NCI-H2029 treated with DMSO at 0.1 percent for 48 hours (cell line): ENCODE measurements at places on chromosomes 13 and 19.
A peak's percentile ranks its signal among the peaks of the same experiment; 100 is the strongest.

DNA sequence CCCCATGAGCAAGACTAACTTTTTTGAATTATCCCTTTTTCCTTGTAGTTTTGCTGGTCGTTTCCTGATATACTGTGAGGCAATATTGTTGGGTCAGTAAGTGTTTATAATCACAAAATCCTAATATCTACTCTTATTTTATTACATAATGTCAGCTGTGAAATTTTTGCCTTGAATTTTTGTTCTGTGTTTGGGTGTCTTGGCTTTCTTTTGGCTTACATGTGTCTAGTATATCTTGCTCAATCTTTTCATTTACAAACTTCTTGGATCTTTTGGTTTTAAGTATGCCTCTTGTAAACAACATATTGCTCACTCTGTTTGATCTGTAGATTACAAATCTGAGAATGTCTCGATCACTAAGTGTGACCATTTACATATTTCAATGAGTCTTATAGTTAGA lies 330.3 kb upstream of the ARGLU1 start:
- DNase-seq = no peak

DNA sequence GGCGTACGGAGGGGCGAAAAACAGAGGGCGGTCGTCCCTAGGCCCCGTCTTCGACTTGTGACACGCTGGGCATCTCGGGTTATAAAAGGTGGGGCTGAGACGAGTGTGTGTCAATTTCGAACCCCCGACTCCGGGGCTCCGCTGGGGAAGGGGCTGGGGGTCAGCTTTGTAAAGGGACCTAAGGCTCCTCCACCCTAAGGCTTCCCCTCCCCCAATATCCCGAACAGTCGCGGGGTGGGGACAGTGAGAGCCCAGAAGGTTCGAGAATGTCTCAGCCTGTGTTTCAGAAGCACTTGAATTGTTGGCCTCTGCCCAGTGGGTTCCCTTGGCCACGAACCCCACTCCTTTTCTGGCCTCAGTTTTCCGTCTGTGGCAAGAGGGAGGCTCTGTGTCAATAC lies 450 bp downstream of the SELENOW start:
- no peak for DNase-seq

DNA sequence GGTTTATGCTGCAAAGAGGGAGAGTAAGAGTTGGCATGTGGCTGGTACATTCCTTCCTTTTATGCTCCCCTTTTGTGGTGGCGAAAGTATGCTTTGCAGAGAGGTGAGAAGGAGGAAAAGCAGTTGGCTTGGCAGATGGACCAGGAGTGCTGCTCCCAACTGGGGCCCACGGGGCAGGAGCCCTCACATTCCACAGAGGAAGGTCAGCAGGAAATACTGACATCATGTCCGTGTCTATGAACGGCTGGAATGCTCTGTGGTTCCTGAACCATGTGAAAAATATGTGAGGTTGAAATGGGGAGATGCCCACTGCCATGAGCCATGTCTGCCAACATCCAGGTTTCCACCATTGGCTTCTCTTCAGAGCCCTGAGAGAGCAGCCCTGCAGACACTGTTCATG lies 33.3 kb upstream of the GAS6 start:
- no peak for DNase-seq

DNA sequence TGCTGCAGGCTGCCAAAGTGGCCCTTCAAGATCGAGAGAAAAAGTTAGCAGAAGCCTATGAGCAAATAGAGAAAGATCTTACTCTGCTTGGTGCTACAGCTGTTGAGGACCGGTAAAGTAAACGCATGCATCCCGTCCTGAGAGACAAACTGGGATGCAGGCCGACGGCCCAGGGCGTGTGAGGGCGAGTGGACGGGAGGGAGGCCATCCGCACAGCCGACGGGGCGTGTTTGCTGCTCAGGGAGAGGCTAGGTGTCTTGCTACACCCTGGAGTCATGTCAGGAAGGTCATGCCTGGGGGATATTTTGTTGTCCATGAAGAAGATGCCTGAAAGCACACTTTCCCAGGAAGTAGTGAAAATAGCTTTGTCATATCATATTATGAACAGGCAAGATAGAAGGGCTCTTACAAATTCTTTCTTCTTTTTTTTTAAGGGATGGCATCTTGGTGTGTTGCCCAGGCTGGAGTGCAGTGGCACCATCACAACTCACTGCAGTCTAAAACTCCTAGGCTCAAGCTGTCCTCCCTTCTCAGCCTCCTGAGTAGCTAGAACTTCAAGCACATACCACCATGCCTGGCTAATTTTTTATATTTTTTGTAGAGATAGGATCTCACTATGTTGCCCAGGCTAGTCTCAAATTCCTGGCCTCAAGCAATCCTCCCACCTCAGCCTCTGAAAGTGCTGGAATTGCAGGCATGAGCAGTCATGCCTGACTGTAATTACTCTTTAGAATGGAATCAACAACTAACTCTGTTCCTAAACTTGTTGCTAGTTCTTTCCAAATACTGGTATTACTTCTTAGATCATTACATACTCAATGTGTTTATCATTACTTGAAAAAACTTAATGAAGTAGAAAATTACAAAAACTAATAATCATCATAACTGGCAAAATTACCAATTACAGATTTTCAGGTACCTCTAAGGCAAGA lies 117.6 kb upstream of the MCF2L start:
- DNase-seq = no peak

- DNase-seq = peak; percentile 42
Observed at GRCh38 chr19:11673608-11674041, 65.1 kb downstream of the ZNF823 start.

- no peak for DNase-seq
Observed at GRCh38 chr19:4229179-4229931, at the start of gene EBI3. EBI3 (plus strand) TSS chr19:4229523; CDS start chr19:4229551, 28 bp downstream.

DNA sequence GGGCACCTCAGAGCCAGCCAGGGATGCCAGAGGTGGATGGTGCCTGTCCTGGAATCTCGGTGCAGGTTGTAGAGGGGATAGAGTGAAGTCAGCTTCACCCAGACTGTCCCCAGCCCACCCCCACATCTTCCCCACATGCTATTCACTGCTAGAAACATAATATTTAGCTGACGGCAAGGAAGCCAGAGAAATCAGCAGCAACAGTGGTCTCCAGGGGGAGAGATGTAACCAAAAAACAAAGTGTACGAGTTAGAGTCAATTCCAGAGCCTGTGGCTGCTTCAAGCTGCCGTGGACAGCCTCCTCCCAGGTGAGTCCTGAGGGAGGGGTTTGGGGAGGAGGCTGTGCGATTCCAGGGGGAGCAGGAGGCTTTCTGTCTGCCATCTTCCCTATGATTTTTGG lies 97.6 kb downstream of the ZNF536 start:
- DNase-seq = no peak

DNA sequence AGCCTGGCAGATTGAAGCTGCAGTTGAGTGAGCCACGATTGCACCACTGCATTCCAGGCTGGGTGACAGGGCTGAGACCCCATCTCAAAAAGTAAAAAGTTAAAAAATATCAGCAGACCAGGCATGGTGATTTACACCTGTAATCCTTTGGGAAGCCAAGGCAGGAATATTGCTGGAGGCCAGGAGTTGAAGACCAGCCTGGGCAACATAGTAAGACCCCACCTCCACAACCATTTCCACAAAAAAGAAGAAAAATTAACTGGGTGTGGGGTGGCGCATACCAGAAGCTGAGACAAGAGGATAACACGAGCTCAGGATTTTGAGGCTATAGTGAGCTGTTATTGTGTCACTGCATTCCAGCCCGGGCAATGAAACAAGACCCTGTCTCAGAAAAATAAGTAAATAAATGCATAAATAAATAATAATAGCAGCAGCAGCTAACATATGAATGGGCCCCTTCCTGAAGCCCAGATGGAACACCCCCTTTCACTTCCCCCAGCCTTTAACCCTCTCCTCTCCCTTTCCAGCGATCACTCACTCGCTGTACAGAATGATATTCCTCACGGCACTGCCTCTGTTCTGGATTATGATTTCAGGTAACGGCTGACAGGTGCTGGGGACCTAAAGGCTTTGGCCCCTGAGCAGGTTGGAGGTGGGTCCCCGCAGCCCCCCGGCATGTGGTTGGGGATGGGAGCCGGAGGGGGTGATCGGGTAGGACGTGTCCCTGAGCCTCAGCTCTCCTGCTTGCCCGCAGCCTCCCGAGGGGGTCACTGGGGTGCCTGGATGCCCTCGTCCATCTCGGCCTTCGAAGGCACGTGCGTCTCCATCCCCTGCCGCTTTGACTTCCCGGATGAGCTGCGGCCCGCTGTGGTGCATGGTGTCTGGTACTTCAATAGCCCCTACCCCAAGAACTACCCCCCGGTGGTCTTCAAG lies 3.2 kb downstream of the MAG start:
- DNase-seq = no peak

GRCh38 chr19:40165362-40165937 lies 25.8 kb upstream of the MAP3K10 start:
- no peak for DNase-seq

DNA sequence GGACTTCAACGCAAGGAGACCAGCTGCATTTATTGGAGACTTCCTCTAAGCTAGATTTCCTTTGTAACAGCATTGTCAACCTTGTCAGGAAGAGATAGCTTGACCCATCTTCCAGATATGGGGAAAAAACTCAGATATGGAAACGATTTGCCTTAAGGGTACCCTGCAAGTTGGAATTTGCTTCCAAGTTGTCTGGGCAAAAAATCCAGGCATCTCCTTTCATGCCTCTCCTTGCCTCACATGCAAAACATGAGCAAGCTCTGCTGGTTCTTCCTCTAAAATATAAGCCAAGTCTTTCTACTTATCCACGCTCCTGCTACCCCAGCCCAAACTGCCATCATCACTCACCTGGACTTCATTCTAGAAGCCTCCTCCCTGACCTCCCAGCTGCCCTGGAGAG lies 6.4 kb upstream of the DNMT1 start:
- DNase-seq = no peak

- DNase-seq = no peak
Observed at GRCh38 chr19:53853707-53854106, 14.0 kb upstream of the MYADM start.

DNA sequence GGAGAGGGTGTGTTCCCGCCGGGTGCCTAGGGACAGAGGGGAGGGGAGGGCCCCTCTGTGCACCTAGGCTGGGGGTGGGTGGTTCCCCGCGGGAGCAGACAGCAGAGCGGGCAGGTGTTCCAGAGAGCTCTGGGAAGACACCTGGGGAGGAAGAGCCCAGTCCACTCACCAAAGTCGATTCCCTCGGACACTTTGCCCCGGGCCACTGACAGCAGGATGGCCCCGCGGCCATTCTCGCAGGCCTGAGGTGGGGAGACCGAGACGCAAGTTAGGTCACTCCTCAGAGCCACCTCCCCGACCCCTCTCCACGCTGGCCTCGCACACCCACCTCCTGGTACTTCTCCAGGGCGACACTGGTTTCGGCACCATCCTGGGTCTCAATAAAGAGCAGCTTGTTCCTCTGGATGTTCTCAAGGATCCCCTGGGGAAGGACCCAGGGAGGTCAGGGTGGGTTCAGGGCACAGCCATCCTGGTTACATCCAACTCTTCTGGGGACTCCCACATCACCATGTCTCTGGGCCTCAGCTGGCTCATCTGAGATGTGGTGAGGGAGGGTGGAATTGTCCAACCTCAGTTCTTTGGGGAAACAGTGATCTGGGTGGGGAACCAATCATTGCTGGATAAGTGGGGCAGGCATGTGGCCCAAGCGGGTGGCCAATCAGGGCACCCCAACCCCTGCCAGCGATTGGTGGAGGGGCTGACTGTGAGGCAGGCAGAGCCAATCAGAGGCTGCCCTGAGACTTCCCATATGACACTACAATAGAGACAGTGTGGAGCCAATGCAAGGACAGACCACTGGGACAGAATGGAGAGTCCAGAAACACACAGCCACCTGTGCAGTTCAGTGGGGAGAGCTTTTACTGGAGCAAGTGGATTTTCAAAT lies 12.6 kb downstream of the KLC3 start:
- no peak for DNase-seq

DNA sequence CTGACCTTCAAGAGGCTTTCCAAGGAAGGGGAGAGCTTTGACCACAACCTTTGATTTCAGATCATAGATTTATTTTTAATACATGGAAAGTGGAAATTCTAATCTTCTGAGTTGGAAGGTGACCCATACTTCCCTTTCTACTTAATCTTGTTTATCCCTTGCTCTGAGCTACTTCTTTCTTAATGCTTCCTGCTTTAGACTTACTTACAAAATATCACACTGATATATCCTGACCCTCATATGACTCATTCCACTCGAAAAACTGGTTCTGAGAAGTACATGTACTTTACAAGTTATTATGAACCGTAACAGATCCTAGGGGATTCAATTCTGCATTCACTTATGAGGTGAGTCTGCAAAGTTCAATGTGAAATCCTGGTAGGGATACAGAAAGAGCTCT lies 76.2 kb upstream of the IRS2 start:
- DNase-seq = no peak

- no peak for DNase-seq
Observed at GRCh38 chr13:97913206-97913605, 40.3 kb upstream of the IPO5 start.

GRCh38 chr19:47186446-47187334 lies 44.3 kb downstream of the BBC3 start:
- DNase-seq = no peak

- no peak for DNase-seq
Observed at GRCh38 chr19:7788178-7788932, 25.3 kb downstream of the CLEC4M start.

GRCh38 chr19:45231891-45232290 lies 13.3 kb downstream of the EXOC3L2 start:
- DNase-seq = no peak

DNA sequence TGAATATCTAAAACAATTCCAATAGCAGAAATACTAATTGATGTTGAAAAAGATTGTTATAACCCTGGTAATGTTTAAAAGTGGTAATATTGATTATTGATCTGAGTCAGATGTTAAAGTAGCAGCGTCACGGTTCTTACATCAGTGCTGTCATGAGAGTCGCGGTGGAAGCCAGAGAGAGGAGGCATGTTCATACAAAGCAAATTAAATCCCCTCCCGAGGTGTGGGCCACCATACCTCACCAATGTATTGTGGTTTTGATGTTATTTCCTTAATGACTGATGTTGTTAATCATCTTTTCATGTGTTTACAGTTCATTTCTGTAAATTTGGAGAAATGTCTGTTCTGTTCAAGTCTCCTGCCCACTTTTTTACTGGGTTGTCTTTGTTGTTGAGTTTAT lies 11.2 kb downstream of the ZNF317 start:
- DNase-seq = no peak

GRCh38 chr19:334296-335071 lies 10.1 kb downstream of the MIER2 start:
- no peak for DNase-seq

DNA sequence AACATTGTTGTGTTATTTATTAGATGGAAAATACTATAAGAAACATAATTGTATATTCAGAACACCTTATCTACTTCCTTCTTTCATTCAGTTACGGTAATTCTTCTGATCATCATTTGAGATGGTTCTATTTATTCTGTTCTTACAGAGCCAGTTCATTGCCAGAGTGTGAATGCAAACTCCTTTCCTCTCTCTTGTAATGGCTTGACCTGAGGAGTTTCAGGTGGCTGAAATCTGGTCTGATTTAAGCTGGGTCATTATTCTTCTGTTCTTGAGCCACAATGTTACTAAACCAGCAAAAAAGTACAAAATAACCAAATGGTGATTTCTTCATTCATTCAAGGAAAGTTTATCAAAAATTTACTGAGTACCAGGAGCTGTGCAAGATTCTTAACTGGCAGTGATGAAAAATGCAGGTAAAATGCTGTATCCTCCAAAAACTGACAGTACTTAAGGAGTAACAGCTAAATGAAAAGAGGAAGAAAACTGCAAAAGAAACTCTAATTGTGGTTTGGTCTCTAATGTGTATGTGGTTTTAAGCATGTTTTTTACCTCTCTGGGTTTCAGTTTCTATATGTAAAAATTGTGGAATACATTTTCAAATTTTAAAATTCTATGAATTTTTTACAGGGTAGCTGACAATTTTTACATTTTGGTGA lies 182.4 kb upstream of the UFM1 start:
- DNase-seq = no peak
